ENCODE measurements at places on chromosomes 3 and 15.

DNA sequence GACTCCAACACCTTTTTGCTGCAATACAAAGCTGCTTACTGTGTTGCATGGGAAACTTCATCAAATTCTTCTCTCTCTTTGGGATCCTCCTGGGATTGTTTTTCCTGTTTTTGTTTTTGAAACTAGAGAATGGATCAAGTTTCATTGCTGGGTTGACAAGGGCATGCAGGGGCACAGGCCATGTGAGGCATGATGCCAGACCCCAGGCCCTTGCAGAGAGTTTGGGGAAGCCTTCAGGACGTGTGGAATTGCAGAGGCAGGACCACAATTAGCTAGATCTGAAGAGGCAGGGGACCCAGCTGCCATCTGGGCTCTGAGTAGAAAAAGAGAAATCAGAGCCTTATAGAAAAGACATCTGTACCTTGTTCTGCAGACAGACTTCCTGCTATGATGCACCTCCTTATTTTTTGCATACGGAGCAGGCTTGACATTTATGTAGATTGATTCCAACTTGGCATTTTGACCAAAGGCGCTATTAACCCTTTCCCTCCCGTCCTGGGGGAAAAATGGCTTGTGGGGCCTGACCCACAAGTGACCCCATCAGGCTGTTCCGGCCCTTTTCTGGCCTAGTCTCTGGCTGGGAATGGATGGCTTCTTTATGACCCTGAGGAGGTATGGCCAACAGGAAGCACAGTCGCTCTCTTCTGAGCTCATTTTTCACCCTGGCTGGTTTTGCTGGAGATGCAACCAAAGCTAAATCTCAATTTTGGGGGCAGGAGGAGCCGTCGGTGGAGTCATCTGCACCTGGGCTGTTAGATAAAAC lies 44.3 kb upstream of the CHRNB4 start:
- DNase-seq: no peak

DNA sequence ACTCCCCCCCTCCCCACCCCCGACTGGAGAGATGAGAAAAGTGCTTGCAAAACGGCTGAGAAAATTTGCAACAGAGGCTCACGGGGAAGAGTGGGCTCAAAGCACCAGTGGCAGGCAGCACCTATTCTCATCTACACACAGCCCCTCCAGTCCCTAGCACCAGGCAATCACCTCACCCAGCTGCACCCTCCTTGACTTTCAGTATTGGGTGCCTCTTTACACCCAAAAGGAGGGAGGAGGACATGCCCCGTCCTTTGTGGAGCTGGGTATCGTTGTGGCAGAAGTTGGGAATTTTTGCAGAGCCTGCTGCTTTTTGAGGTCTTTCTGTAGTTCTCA lies 182.8 kb upstream of the TOPAZ1 start:
- DNase-seq: no peak

GRCh38 chr3:94596887-94597566 lies 534.2 kb downstream of the NSUN3 start:
- DNase-seq: no peak

DNA sequence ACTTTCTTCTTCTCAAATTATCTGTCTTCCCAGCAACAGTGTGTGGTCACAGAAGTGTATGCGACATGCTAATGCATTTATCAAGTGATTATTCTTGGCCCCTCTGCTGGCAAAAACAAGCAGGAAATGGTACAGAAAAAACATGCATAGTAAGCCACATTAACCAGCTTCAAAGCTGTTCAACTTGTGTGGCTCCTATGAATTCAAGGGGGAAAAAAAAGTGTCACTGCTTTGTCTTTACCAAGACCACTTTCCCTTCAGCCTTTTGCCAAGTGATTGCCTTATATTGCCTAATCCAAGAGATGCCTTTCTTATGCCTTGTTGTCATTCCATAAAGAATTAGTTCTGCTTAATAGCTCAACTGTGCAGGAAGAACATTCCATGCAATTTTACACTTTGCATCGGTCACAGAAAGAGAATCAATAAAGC lies 39.1 kb downstream of the PRTG start:
- peak; percentile 22 for DNase-seq

- no peak for DNase-seq
These were observed 28.2 kb downstream of the ADAMTS9 start for GRCh38 chr3:64659617-64659978.

GRCh38 chr15:62549345-62549970 lies 384.4 kb upstream of the C2CD4B start:
- DNase-seq: no peak

- no peak for DNase-seq
These were observed 5.1 kb downstream of the LINGO1 start for GRCh38 chr15:77627581-77627980.

DNA sequence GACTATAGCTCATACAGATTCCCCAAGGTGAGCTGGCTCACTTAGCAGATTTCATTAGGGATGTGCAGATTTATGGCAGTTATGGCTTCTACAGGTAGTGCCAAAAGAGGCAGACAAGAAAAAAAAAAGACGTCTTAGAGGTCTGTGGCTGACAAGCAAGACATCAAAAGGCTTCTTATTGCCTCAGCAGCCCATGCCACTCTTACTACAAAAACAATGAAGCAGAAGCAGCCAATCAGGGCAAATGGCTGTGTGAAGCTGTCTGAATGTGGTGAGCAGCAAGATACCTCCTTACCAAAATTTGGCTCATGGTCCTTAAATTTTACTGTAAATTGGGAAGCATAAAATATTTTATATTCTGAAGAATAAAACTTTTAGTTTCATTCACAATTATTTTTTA lies 557.5 kb upstream of the GOLIM4 start:
- DNase-seq: no peak

DNA sequence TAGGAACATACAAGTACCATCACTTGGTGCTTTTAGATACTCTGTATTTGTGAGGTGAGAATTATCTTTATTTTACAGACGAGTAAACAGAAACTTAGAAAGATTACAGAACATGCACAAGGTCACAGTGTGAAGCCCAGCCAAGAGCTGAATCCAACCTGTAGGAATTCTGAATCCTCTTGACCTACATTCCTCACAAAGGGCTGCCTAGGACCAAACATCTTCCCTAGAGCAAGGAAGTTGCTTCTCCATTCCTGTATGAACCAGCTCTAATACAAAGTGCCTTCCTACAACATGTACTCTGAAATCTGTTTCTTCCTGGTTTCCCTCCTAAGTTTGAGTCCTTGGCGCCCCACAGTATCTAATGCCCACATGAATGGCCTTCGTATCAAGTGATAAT lies 2.9 kb downstream of the HDGFL3 start:
- no peak for DNase-seq

DNA sequence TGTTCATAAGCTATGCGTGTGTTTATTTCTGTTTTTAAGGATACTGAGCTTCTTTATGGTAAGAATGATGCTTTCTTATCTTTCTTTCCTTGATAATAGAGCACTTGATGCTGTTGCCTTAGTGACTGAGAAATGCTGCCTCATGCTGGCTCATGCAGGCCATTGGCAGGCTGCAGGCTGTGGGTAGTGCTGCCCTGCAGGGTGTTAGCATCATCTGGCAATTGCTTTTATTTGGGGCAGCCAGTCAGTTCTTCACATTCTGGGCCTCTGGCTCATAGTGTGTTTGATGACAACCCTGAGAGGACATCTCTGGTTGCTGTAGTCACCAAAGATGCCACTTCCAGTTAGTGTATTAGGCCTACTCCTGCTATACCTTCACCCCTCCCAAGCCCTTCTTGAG lies 66.2 kb upstream of the ONECUT1 start:
- DNase-seq: no peak

DNA sequence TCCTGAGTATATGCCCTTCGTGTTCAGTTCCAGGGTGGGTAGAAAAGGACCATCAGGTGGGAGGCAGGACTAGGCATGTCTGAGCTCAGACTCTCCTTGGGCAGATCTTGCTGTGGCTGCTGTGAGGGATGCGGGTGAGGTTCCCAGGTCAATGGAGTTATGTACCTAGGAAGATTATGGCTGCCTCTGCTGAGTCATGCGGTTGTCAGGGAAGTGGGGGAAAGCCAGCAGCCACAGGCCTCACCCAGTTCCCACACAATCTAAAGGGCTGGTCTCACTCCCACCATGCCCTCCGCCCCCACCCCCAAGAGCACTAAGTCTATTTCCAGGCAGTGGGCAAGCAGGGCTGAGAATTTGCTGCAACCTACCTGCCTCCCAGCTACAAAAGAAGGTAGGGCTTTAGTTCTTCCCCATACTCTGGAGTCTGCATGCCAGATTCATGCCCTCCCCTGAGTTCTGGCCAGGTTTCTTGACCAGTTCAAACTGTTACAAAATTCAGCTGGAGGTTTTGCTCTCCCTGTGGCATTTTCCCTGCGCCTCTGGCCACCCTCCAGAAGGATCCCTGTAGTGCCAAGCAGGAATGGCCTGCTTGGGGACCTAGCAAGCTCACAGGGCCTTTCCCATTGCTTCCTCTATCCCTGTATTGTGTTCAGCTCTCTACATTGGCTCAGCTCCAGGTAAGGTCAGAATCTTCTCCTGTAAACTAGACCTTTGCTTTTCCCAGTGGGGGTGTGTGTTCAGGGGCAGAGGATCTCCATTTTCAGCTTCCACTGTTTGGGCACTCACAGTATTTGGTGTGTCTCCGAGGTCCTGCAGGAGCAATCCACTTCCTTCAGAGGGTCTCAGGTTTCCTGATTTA lies 12.7 kb upstream of the TMCO5A start:
- no peak for DNase-seq

DNA sequence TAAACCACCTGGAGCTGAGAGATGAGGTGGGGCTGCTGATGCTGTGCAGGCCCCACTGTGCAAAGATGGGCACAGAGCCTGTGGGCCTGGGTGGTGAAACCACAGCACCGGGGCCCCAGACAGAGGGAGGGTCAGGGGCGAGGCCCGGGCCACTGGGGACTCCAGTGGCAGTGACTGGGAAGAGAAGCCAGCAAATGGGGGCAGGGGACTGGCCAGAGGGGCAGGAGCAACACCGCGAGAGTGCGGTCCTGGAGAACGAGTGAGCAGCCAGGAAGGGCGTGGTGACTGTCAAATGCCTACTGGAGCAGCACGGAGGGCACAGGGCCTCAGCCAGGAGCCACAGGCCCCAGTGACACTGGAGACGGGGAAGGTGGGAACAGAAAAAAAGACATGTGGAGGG lies 39.8 kb downstream of the HCN4 start:
- DNase-seq: no peak

DNA sequence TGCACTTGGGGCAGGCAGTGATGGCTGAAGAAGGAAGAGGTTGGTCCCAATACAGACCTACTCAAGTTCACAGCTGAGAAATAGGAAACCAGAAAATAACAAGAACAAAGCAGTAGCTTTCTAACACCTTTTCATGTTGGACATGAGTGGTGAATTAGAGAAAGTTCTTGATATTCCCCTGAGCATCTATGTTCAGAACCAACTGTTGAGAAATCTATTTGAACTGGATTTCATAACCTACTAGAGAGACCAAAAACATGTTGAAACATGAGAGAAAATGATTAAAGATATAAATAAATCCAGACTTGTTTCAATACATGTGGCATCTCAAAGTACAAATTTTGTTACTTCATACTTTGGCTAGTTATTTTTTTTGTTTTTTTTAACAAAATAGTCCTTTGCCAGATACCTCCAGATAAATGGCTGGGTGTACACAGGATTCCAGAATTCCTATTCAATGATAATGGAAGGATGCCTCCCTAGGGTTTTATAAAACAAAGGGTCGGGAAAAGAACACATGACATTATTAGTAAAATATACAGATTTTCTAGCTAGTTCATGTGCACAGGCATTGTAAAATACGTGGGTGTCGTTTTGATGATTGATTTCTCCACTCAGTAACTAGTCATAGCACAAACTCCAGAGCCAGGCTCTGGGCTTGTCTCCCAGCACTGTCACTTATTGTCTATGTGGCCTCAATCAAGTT lies 34.4 kb upstream of the TNFSF10 start:
- no peak for DNase-seq

- no peak for DNase-seq
These were observed 87.4 kb upstream of the MEX3B start for GRCh38 chr15:82133251-82133650.

DNA sequence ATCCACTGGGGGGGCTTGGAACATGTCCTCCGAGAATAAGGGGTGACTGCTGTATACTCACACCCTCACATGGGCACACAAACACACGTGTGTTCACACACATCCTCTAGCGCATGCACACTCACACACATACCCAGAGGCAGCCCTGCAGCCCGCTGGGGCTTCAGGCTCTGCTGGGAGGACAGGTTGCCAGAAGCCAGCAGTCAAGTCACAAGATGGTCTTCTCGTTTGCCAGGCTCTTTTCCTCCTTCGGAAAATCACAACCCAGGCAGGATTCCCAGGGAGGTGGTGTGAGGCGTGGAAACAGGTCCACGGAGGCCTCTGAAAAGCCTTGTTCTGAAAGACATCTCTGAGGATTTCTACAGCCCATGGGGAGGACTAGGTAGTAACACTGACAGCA lies 26.8 kb downstream of the MEGF11 start:
- no peak for DNase-seq

DNA sequence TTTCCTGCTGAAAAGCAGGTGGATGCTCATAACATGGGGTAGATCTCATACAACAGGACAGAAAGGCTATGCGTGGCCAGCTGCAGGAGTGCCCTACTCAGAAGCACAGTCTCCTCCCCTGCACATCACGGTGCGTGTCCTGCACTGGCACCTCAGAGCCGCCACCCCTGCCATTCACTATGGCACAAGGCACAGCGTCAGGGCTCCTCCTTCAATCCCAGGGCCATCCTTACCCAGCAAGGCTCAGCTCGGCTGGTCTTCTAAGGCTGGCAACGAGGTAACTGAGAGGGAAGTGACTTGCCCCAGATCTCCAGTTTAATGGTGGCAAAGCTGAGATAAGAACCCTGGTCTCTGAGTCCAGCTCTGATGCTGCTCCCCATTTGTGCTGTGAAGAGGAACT lies 97.1 kb downstream of the CPN2 start:
- DNase-seq: no peak

GRCh38 chr3:69203631-69204314 lies 81.4 kb upstream of the LMOD3 start:
- DNase-seq: no peak

- DNase-seq: no peak
These were observed 319.4 kb upstream of the STAC start for GRCh38 chr3:36060950-36061349.

DNA sequence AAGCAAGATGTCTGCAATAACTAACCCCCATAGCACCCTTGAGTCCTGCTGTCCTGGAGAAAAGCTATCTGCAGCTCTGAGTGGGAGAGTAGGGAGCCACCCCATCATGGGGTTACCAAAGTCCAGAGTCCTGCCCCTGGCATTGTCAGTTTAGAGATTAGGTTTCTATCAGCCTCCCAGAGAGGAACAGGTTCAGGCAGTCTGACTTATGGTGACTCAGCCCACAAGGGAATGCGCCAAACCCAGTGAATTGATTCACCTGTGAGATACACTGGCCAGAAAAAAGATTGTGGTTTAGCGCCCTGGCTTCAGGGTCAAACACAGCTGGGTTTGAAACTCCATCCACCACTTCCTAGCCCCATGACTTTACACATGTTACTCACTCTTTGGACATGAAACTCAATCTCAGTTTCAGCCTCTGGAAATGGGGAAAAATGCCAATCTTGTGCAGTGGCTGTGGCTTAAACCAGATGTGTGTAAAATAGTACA lies 263.6 kb upstream of the HES1 start:
- DNase-seq: peak; percentile 79

DNA sequence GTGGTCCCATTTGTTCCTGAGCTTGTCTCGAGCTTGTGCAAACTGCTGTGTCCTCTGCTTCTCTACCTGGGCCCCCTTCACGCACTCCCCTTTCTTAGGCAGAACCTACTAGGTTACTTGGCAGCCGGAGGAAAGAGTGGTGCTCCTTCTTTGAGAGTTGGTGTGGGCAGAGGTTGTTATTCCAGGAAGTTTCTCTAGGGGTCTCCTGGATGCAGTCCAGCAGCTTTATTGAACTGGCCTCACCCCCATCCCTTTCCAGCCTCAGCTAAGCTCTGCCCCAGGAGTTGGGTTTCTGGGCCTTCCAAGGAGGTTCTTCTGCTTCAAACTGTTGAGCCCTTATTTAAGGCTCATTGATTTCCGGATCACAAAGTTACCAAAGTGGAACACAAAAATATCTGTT lies 103.2 kb downstream of the C3orf70 start:
- no peak for DNase-seq
